Fibroblast of skin of scalp (primary cell): ENCODE measurements at places on chromosomes 16 and 17.

DNA sequence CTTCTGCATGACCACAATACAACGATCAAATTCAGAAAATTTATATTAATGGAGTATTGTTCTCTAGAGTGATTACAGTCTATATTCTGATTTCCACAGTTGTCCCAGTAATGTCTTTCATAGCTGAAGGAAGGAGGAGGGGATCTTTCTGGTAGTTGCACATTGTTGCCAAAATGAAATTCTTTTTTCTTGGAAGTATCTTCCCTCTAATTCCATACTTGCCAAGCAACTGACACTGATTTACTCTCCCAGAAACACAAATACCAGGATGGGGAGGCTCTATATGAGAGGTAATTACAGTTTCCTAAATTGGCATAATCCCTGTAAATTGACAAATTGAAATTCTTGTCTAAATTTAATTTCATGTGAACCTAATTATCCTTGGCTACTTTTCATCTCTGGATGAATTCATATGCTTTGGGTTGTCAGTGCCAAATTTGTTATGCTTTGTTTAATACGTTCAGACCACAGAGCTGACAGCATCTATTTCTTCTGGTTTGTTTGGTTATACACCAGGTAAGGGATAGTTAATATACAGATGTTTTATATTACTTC lies 30.0 kb downstream of the NOL11 start:
- no peak for DNase-seq

GRCh38 chr16:9091867-9092281 lies 430 bp downstream of the HAPSTR1 start:
- DNase-seq: no peak

- DNase-seq: no peak
Measured at GRCh38 chr17:17077861-17078732, 35.8 kb downstream of the MPRIP start.

GRCh38 chr17:59760160-59760559 lies 52.7 kb downstream of the VMP1 start:
- DNase-seq: no peak

DNA sequence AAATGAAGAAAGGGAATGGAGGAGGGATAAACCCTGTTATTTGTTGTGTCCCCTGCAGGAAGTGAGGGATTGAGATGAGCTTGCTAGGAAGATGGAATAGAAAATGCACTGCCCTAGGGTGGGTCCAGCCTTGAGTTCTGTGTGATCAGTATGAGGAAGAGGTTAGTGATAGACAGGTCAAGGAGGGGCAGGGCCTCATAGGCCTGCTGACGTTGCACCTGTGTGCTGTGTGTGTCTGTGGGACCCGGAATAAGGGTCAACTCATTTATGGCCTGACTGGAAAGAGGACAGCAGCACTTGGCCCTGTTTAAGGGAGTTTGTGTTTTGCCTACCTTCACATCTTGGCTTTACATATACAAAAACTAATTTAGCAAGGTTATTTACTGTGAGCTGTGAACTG lies 26.3 kb downstream of the DEF8 start:
- no peak for DNase-seq

DNA sequence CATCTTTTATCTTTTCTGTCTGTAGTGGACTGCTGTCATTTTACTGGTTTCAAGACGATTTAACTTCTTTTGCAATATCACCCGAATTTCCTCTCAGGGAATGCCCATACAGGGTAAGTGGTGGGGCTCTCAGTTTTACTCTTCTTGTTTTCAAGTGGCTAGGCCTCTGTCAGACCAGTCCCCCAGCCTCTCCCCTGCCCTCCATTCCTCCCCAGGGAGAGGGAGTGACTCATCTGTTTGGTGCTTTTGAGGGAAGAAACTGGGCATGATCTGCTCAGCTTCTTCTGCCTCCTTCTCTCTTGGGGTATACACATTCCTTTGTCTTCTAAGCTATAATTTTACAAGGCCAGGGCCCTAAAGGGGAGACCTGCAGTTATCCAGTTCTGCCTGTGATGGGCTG lies 332.0 kb downstream of the CBLN1 start:
- DNase-seq: peak; percentile 82

DNA sequence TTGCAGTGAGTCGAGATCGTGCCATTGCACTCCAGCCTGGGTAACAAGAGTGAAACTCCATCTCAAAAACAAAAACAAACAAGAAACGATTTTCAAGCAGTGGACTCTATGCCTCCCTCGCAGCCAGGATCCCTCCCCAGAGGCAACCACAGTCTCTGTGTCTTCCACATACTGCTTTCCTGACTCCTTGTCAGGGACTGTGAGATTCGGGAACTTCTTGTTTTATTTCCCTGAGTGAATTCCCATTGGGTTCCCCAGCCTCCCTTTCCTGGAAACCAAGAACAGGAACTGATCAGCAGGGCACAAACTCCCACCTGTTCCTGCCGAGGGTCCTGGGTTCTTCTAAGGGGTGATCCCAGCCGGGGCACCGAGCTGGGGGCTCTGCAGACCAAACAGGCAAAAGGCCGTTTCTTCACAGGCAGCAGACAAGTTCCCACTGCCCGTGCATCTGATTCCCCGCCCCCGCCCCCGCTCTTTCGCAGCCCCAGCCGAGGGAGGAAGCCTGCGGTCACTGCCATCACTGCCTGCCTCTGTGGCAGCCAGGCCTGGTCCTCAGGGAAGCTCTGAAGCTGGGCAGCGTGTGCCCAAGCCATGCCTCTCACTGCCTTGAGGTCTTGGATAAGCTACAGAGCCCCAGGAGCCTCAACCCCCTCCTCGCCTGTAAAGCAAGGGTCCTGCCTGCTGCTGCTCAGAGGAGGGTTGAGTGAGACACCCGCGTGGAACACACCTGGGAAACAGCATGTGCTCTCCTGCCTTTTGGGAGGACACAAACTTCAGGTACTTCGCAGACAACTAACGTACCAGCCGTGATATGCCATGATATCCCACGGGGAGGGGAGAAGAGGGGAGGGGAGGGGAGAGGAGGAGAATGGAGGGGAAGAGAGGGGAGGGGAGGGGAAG lies 5.5 kb upstream of the PIEZO1 start:
- DNase-seq: no peak

GRCh38 chr17:72614871-72615626 lies 477.4 kb downstream of the SLC39A11 start:
- peak; percentile 57 for DNase-seq
